ENCODE measurements at places on chromosomes 2 and 18.

DNA sequence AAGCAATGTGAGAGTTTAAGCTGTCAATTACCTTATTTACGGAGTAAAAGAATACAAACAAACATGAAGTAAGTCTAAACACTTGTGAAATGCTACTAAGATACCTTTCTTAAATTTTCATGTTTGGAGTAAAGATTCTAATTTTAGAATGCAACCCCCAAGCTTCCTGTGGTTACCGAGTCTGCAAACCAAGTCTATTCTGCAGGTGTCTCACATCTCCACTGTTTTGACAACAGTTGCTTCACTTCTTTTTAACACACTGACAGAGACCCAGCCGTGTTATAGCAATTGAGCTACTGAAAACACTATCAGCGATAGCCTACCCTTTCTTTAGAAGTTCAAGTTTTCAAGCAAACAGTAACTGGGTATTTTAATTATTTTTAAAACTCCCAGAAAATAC lies 608.3 kb downstream of the ERBB4 start:
- no peak for DNase-seq

DNA sequence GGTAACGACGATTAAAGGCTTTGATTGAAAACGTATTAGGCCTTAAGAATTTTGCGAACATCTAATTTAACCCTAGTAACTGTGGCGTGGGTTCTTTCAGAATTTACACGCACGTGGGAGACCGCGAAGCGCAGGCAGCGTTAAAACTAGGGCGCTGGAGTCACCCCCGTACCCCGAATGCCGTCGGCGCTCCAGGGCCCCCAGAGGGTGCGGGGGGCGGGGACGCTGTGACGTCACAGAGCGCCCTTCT lies 673 bp upstream of the SMCHD1 start:
- no peak for DNase-seq

DNA sequence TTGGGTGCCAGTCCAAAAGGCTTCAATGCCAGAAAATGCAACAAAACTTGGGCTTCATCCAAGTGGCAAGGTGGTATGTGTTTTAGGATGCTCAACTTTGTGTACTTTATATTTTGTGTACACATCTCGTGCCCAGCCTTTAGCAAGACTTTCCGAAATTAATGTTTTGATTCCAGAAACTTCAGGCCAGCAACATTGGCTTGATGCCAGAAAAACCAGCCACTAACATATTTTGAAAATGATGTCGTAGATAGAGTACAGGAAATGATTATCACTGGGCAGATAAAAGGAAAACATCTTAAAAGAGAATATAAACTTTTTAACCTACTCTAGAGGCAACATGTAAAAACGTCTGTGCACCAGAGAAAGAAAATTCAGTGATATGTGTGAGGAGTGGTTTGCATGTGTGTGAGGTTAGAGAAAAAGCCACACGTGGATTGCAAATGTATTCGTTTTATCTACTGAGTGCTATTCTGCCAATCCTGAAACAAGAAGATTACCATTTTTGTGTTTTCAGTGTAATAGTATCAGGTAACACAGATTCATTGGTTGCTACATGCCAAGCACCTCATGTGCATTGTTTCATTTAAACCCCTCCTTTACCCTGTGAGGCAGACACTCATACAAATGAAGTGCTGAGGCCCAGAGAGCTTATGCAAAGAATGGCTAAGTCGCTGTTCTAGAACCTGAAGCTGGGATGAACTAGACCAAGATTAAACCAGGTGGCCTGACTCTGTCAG lies 264.8 kb downstream of the C1D start:
- DNase-seq = no peak

GRCh38 chr2:40148334-40148733 lies 303.6 kb downstream of the SLC8A1 start:
- no peak for DNase-seq

DNA sequence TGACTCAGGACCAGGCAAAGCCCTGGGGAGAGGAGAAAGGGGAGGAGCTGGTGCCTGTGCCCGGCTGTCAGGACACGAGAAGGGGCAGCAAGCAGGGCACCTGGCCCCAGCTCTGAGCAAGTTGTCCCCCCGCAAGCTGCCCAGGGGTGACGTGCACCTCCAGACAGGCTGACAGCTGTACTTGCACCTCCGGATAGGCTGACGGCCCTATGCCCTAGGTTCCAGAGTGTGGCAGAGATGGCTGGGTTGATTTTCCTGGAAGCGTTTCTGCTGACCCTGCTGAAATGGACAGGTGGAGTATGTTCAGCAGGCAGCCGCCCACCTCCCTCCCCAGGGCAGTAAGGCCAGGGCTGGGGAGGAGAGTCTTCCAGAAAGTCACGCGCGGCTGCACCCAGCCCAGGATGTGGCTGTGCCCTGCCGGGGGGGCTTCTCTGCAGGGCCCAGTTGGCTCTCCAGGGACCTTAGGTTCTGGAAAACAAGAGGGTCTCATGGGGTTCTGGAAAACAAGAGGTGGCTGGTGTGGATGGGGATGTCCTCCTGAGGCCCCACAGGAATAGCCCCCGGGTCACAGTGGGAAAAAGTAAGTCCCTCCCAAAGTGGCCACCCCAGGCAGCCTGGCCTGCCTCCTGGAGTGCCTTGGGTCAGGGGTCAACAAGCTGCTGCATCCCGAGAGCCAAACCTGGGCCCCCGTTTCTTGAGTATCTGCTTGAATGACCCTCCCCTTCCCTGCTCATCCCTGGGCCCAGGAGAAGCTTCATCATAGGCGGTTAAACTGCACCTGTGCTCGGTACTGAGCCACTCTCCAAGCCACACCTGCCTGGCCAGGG lies 71.4 kb upstream of the OTOS start:
- DNase-seq = no peak

DNA sequence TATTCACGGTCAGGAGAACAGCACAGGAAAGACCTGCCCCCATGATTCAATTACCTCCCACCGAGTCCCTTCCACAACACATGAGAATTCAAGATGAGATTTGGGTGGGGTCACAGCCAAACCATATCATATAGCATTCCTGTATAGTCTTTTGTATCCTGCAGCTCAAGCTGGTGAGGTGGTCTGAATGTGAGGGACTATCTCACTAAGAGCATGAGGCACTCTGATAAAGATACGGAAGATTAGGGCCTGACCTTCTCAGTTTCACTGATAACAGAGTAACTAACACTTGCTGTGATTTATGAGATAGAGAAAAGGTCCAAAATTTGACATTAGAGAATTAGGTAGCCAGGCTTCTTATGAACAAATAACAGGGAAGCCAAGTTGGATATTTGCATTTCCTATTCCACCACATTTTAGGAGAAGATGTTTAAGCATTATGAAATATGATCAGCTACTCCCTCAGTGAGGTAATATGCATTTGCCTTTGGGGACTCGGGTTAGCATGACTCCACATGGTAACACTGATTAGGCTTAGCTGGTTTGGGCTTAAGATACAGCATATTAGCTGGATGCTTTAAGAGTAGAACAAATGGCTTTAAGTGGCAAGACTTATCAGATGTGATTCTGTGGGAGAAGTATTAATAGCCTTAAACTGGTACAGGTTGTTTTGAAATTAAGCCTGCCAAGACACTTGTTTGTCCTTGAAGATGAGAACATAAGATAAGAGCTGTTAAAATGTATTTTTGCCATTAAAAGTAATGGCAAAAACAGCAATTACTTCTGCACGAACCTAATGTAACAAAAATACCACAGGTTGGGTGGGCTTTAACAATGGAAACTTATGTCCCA lies 106.9 kb upstream of the MSTN start:
- no peak for DNase-seq

DNA sequence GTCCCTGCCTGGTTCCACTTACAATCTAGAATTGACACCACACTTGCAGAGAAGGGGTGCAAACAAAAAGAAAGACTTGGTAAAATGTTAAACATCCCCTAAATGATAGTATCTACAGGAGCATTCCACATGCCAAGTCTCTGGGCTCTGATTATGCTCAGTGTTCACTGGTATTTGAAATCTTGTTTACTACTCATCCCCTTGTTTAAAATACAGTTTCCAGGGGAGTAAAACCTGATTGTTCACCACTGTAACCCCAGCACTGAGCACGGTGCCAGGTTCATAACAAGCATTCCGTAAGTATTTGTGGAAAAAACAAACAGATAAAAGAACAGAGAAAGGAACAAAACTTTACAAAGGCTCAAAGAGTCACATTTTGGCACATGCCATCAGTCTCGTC lies 11.7 kb downstream of the EPB41L3 start:
- DNase-seq = no peak

DNA sequence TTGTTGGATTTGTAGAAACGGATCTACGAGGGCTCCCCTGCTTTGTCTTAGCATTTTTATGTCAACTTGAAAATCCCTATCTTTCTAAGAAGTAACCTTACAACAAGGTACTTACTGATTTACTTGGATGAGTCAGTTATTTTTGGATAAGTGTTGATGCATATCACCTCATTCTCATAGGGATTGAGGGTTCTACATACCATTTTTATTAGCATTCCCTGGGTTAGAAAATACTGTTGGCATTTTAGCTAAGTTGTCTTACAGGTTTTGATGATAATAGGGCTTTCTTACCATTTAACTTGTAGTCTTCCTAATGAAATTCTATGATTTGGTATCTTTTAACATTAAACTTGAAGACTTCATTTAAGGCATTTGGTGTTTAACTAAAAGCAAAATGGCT lies 125.2 kb downstream of the UBE2E3 start:
- no peak for DNase-seq

GRCh38 chr2:79612999-79613398 lies 100.1 kb downstream of the CTNNA2 start:
- no peak for DNase-seq

DNA sequence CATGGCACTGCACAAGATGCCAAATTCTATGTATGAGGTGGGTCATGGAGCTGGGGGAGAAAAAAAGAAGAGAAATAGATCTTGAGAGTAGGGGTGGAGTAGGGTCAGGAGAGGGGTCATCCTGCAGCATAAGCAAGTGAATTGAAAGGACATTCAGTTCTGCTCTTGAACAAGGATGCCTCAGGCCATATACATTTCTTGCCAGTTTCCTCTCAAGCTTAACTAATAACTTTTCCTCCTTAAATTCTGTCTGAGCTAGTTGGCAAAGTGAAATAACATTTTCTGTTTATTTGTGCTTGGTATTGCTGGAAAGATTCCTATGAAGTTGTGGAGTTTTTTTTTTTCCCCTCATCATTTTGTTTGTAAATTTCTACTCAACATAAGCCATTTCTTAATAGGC lies 99.0 kb upstream of the LTBP1 start:
- no peak for DNase-seq

DNA sequence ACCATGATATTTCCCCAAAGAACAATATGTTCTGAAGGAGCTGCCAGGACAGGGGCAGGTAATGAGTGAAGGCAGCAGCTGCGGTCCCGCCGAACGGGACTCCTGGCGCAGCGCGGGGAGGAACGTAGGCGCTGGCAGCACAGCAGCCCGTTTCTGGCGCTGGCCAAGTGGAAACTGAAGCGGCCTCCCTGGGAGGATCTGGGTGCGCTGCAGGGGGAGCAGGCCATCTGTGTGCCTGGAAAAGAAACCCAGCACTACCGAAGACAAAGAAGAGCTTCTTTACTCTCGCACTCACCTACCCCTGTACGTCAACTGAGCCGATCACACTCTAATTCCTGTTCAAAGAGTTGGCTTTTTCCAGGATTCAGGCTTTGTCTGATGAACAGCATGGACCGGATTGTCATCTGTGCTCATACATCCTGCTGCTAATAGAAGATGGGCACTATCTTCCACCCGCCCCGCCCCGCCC lies 11.8 kb downstream of the G6PC2 start:
- peak; percentile 86 for DNase-seq

DNA sequence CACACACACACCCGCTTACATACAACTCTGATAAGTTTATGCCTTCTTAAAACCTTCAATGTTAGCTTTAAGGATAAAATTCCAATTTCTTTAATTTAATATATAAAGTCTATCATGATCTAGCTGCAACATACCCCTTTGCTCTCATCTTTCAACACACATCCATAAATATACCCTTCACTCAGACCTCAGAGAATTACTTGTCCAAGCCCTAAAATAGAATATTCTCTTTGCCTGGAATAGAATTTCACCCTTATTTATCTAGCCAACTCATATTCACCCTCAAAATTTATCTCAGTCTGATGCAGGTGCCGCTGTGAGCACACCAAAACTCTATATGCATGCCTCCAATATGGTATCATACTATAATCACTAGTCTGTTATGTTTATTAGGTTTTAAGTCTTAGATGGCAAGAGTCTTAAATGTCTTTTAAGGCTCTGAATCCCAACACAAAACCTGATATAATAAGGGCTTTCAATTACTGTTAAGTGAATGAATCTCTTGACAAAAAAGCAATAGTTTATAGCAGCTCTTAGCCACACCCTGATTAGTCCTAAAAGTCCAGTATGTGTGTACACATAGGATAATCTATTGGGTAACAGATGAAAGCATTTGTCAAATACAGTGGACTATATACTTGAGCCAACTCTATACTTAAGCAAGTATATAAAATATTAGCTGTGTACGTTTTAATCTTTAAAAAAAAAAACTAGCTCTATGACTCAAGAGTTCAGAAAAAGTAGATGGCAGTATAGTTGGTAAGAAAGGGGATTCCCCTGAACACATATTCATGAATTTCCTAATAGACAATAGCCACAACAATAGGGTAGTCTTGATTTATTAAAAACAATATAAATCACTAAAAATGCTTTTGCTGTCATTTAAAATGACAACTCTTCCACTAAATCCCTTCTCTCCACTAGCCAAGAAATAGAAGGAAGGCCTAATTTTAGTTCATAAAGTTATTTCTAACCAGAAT lies 144.5 kb downstream of the EXOC6B start:
- DNase-seq = no peak

- peak; percentile 61 for DNase-seq
These were observed 140.6 kb upstream of the GLI2 start for GRCh38 chr2:120594856-120595685.

- no peak for DNase-seq
These were observed 92.8 kb downstream of the TMEM17 start for GRCh38 chr2:62413116-62413663.

DNA sequence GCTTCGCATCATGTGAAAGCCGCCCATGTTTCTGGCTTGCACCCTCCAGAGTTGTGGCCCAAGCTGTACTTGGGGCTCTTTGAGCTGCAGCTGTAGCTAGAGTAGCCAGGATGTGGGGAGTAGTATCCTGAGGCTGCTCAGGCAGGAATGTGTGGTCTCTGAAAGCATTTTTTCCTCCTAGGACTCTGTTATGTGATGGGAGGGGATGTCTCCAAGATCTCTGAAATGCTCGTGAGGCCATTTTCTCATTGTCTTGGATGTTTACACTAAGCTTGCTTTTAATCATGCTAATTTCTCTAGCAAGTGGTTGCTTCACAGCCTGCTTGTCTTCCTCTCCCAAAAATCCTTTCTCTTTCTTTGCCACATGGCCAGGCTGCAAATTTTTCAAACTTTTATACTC lies 687.6 kb downstream of the DCDC2C start:
- DNase-seq = no peak

GRCh38 chr2:202378001-202378400 lies 1.9 kb downstream of the BMPR2 start:
- DNase-seq = no peak

- DNase-seq = peak; percentile 3
These were observed 79.5 kb downstream of the EVA1A start for GRCh38 chr2:75480971-75481836.

- DNase-seq = no peak
These were observed 14.7 kb downstream of the CYP27A1 start for GRCh38 chr2:218796691-218797090.
